ENCODE measurements at places on chromosomes 3 and 15.

GRCh38 chr3:138856799-138857198, 22.1 kb upstream of the PIK3CB start:
- no peak for DNase-seq

- no peak for DNase-seq
Measured at GRCh38 chr15:66400351-66400774, 13.7 kb downstream of the MAP2K1 start.

DNA sequence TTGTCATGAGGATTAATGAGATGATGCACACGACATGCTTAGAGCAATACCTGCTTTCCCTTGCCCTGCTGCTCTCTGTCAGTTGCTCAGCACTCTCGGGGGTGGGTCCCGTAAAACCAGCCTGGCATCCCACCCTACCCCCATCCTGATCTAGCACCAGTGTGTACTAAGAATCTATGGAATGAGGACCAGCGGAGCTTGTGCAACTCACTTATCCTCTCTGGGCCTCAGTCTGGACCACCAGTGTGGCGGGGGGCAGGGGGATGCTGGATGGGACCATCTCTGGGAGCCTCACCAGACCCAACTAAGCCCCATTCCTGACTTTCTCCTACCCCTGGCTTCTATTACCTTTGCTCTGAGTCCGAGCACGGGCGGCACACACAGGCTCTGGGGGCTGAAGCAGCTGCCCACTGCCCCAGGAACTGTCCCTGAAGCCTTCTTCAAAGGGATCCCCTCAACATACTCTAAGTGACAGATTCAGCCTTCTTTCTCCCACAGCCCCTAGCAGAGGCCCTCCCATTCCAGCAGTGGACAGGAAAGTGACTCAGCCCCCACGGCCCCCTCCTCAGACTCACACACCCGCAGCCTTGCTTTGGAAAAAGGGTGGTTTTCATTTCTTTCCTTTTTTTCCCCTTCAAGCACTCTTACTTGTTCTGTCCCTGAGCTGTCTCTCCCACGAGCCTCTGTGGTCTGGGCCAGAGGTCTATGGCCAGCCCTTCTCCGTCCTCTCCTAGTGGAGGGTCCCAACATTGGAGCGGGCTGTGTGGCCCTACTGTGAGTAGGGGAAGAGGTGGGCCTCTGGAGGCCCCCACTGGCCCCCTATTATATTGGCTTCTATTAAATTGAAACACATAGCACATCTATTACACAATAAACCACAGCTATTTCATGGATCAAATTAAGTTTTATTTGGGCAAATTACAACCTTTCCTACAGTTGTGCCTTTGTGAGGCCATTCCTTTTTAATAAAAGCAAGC, 100.3 kb downstream of the SMAD6 start:
- DNase-seq, result no peak

DNA sequence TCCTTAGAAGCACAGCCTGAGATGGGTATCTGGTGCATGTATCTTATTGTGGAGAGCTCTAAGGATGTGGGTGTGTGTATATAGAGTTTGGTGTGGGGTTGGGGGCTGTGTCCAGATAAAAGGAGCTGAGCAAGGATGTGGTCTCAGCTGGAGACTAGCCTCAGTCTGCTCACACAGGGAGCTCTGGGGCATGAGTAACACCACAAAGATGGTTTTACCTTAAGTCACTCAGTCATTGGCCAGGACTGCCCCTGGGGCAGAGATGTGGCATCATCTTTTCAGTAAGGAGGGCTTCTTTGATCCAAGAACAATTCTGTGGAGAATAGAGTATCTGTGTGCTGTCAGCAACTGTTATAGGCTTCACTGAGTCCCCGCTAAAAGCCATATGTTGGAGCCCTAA, 163.4 kb upstream of the NUDT16 start:
- DNase-seq, result no peak

- no peak for DNase-seq
Measured at GRCh38 chr15:44034933-44035624, 160.0 kb downstream of the FRMD5 start.

- DNase-seq, result no peak
Measured at GRCh38 chr3:124246949-124247348, 255.0 kb upstream of the ROPN1 start.

DNA sequence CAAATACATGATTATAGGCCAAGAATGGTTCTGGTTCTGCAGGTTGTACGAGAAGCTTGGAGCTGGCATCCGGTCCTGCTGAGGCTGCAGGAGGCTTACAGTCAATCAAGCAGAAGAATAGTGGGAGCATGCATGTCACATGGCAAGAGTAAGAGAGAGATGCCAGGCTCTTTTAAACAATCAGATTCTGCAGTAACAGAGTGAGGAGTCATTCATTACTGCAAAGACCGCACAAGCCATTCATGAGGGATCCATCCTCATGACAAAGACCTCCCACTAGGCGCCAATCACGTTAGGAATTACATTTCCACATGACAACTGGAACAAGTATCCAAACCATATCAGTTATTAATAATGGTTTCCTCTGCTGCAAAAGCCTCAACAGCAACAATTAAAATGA, 536.8 kb downstream of the CADM2 start:
- no peak for DNase-seq

GRCh38 chr3:66394019-66394752, 106.6 kb downstream of the LRIG1 start:
- DNase-seq, result no peak

GRCh38 chr3:71931922-71932321, 147.0 kb upstream of the PROK2 start:
- no peak for DNase-seq

DNA sequence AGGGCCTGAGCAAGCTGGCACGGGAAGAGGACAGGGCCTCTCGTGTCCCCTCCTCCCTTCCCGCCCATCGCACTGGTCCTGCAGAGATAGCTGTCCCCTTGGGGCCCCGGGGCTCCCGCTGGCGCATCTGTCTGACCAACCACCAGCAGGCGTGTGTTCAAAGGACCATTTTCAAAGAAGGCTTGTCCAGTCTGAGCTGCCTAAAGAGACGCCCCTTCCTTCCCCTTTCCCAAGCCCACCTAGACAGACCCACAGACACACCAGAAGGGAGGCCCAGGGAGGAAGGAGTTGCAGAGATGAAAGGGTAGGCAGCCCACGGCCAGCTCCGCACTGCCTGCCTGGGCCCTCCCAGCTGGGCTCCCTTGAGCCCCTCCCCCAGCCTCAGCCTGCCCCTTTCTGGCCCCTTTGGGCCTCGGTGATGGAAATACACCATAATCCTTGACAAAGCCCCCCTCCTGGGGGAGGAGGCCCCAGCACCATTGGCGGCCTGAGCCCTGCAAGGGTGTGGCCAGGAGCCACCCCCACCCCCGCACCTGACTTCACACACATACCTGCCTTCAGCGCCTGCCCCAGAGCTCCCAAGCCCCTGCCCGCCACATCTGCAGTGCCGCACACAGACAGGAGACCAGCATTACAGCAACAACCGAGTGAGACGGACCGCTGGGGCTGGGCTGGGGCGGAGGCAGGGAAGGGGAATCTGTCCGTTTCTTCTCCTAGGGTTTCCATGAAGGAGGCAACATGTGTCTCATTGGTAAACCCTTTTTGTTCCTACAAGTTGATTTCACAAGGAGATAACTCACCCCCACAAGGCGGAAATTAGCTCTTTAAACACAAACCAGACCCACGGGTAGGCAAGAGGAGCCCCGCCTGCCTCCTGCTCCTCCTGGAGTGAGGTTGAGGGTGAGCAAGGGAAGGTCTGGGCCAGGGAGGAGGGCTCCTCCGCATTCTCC, at the start of gene STRA6:
Gene STRA6 (minus strand): TSS at position 336 of the 950 bp plus-strand sequence. CDS start 520 bp downstream, outside the sequence.
- no peak for DNase-seq

DNA sequence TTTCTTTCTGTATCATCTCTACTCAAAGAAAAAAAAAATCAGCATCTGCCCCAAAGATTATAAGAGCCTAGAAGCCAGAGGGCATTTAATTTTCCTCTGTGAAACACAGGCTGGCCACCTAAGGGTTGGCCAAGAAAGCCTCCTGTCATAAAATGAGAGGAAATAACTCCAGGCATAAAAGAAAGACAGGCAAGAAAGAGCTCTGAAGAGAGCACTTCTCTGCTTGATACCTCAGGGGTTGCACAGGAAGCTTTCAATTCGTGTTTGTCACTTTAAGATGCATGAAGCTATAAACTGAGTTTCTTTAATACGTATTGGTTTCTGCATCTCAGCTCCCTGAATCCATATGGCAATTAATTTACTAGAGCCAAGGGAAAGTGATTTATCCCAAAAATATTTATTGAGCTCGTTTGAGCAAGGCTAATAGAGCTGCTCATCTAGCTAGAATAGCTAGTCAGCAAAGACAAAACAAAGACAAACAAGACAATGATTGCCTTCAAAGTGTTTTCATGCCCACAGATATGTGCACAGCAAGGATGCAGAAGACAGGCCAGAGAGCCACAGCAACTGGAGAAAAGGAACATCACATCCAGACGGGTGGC, 35.5 kb downstream of the ATP8B4 start:
- DNase-seq, result no peak

- DNase-seq, result no peak
Measured at GRCh38 chr3:37627951-37628620, 233.6 kb upstream of the CTDSPL start.

GRCh38 chr15:52440946-52441345, 87.7 kb downstream of the MYO5A start:
- no peak for DNase-seq

DNA sequence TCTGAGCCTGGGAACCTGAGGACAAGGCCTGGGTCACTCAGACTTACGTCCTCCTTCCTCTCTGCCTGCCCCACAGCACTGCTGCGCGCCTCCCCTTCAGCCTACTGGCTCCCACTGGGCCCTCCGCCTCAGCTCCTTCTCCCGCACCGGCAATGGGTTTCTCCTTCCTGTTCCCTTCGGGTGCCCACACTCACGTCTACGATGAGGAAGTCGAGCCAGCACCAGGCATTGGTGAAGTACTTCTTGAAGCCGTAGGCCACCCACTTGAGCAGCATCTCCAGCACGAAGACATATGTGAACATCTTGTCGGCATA, 70.0 kb downstream of the EXOG start:
- no peak for DNase-seq

GRCh38 chr3:69079269-69080159, 651 bp downstream of the UBA3 start:
- no peak for DNase-seq

- no peak for DNase-seq
Measured at GRCh38 chr3:8313560-8314267, 187.9 kb upstream of the LMCD1 start.

- no peak for DNase-seq
Measured at GRCh38 chr3:119817071-119817470, 35.2 kb downstream of the NR1I2 start.

- DNase-seq, result no peak
Measured at GRCh38 chr3:178202194-178202593, 334.0 kb upstream of the KCNMB2 start.

DNA sequence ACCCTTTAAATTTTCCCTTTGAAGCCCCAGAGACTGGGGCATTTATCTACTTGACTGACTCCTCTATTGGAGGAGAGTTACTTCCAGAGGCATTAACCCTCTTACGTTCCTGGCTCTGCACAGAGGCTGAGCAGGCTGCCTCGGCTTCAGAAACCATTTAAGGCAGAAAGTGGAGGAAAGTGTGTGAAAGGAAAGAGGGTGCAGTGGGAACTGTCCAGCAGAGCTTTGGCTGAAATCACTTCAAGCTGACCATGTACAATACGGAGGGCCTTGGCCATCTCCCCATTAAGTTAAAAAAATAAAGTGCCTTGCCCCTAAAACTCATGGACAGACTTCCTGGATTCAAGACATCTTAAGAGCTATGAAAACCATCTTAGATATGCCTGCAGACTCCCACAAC, 238.7 kb downstream of the SV2B start:
- no peak for DNase-seq

DNA sequence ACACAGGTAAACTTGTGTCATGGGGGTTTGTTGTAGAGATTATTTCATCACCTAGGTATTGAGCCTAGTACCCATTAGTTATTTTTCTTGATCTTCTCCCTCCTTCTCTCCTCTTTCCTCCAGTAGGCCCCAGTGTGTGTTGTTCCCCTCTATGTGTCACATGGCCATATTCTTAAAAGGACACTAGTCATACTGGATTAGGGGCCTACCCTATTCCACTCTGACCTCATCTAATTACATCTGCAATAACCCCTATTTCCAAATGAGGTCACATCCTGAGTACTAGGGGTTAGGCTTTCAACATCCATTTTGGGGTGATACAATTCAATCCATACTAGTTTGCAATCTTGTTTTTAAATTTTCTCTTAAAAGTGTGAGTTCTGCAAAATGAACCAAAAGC, 142.8 kb downstream of the IMPG2 start:
- DNase-seq, result no peak

DNA sequence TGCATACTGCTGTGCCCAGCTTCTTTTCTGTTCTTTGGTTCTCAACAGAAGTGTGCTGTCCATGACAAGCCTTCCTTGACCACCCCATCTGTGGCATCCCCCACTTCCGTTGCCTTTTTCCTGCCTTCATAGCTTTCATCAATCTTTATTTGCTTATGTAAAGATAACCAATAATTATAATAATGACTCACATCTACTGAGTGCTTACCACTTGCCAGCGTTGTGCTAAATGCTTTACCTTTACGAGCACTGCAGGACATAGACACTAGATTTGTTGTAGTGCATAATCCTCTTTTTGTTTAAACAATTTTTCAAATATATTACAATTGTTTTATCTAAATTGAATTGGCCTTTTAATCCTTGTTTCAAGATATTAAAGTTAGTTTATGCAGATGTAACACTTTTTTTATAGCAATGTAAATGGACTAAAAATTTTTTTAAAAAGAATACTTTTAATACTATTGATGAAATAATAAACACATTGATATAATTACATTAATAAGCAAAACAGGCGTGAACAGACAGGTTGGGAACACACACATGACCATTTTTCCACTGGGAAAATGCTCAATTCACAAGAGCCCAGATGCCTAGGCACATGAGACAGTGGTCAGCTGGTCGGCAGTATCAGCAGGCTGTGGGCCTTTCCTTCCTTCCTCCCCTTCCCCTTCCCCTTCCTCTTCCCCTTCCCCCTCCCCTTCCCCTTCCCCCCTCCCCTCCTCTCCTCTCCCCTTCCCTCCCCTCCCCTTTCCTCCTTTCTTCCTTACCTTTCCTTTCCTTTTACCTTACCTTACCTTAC, 42.5 kb downstream of the TRAK1 start:
- DNase-seq, result no peak

GRCh38 chr3:45537616-45537969, 57.0 kb upstream of the LIMD1 start:
- DNase-seq, result no peak

- DNase-seq, result no peak
Measured at GRCh38 chr3:24145981-24146822, 201.1 kb downstream of the NR1D2 start.

DNA sequence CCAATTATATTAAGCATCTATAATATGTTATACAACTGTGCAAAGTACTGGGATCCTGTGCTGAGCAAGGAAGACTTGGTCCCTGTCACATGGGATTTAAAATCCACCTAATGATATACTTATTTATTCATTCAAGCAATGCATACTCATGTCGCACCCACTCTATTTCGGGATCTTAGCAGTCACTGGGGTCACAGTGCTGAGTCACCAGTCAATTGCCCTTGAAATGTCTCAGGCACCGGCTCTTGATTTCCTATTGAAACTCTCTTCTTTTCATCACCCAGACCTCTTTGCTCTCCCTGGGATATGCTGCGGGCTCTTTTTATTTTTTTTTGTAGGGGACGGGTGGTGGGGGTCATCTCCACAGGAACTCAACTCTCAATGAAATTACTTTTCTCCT, 194.5 kb upstream of the GAP43 start:
- no peak for DNase-seq

GRCh38 chr3:183428447-183429211, at the start of gene MCF2L2:
MCF2L2 (minus strand) TSS chr3:183428619; CDS start chr3:183427977, 642 bp downstream.
- no peak for DNase-seq

- DNase-seq, result no peak
Measured at GRCh38 chr3:8759038-8759707, 10.2 kb downstream of the OXTR start.

Measured in cortex of kidney (tissue), 1 donor.